Hypothalamus (tissue), 51 donors: ENCODE measurements at places on chromosomes 12 and 14.

GRCh38 chr14:20631880-20632389, 9.6 kb downstream of the OR6S1 start:
- peak; percentile 46 for DNase-seq

GRCh38 chr12:108335349-108336119, 3.6 kb downstream of the CMKLR1 start:
- DNase-seq, result no peak

- DNase-seq, result peak; percentile 51
Measured at GRCh38 chr12:123269395-123269892, 2.2 kb downstream of the CDK2AP1 start.

GRCh38 chr14:31749275-31749674, 188.1 kb downstream of the NUBPL start:
- no peak for DNase-seq

GRCh38 chr12:54660320-54660962, 12.3 kb upstream of the DCD start:
- no peak for DNase-seq

DNA sequence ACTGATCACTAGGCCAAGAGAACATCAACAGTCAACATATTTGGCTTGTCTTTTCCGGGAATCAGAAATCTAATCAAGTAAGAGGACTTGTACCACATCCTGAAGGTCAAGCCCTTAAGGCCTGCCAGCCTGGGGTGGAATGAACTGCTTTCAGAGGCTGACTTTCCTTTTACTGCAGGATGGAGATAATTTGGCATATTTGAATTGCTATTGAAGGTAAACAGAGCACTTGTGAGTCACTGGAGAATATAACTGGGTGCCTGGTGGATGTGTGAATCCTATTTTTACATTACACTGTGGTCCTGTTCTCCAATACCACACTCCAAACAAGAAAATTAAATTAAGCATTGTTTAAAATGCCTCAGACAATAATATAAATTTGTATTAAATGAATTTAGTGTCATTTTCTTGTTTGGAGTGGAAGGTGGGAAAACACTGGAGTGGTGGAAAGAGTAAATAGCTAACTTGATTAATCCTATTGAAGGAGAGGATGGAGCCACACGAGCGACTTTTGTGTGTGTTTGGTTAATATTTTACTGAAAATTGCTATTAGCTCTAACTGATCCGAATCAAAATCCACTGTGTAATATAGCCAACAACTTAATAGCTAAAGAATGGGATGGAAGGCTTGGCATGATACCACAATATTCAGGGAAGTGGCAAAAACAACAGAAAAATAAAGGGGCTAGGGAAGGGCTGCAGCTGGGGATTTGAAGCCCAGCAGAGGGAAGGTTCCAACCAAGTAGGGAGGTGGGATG, 89.4 kb downstream of the OTX2 start:
- DNase-seq, result no peak

GRCh38 chr14:99314623-99315022, 42.6 kb upstream of the BCL11B start:
- DNase-seq, result no peak

DNA sequence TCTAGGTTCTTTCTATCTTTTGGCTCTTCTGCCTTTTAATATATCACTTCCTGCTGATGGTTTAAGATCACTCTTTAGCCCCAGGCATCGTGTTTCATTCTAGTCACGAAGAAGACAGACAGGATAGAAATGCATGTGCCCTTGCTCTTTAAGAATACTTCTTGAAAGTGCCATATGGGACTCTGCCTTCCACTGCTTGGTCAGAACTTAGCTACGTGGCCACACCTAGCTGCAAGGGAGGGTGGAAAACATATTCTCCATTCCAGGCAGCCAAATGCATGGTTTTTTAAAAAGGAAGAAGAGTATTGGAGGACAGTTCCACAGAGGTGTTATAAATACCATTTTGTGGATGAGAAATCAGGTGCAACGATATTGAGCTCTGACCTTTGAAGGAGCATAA, 143.3 kb downstream of the KLRB1 start:
- no peak for DNase-seq

- no peak for DNase-seq
Measured at GRCh38 chr14:31965735-31966598, 111.1 kb upstream of the ARHGAP5 start.

DNA sequence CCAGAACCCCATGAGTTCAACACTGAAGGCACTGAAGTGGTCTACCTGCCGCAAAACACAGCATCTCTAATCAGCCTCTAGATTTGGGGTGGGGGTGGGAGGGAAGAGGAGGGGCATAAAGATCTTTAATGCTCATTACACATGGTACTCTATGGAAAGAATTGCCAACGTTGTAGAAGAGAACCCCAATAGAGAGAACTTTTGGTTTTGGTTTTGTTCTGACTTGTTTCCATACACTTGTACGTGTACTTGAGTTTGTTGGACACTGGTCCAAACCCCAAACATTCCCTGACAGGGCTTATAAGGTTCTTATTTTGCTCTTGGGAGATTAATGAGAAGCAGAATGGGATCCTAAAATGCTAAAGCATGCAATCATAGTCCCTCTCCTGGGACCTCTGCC, 31.0 kb downstream of the GNPTAB start:
- DNase-seq, result no peak
